Cortex of kidney (tissue), 1 donor: ENCODE measurements at places on chromosomes 11 and 22.

DNA sequence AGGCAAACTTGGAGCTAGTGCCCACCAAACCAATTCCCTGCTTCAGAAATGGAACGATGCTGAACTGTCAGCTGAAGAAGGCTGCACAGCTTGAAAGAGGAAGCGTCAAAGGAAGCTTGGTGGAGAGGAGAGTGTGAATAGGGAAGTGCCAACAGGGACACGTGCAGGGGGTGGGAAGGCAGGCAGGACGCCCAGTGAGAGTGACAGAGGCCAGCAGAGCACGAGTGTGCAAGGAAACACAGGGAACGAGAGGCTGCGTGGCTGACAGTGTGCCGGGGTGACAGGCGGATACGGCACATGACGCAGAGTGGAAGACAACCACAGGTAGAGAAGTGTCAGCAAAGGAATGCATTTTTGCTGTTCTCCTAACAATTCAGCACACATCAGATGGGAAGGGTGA lies 196.4 kb downstream of the LARGE1 start:
- no peak for DNase-seq

- DNase-seq, result no peak
Measured at GRCh38 chr11:66856496-66857233, at the start of gene LRFN4. Gene LRFN4, plus strand, starts transcription at chr11:66857064. Its CDS starts 681 bp downstream, at chr11:66857745.

DNA sequence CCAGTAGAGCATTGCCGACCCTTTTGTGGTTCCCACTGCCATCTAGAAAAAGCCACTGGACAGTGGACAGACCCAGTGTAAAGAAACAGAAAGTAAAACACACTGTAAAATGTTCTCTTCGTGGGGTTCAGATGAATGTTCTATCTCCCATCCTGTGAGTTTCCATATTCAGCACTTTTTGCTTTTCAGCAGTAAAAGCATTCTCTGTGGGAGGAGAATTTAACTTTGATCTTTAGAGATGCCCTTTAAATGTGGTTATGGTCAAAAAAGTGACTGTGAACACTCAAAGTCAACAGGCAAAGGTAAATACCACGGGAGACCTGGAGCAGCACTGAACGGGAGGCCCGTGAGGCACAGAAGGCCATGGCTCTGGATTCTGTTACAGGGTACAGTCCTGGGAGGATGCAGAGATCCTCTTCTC lies 53.9 kb downstream of the FLI1 start:
- no peak for DNase-seq

GRCh38 chr11:1994121-1994520 lies 3.5 kb downstream of the H19 start:
- DNase-seq, result no peak

GRCh38 chr11:130194241-130195023 lies 34.9 kb downstream of the ST14 start:
- DNase-seq, result no peak

DNA sequence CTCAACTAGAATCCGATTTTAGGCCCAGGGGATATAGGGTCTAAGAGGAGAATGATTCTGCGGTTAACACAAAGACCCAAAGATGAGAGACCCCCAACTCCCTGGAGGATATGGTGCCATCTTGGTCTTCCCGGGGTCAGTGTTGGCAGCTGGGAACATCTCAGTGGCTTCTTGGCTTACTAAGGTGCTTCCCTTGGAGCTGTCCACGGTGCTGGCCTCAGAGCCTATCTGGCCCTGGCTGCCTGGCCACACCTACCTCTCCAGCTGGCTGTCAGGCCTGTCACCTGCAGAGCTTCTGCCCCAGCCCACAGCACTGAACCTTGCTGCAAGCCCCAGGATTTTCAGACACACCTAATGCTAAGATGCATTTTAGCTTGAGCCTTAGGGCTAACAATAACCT lies 70.7 kb upstream of the THY1 start:
- no peak for DNase-seq

DNA sequence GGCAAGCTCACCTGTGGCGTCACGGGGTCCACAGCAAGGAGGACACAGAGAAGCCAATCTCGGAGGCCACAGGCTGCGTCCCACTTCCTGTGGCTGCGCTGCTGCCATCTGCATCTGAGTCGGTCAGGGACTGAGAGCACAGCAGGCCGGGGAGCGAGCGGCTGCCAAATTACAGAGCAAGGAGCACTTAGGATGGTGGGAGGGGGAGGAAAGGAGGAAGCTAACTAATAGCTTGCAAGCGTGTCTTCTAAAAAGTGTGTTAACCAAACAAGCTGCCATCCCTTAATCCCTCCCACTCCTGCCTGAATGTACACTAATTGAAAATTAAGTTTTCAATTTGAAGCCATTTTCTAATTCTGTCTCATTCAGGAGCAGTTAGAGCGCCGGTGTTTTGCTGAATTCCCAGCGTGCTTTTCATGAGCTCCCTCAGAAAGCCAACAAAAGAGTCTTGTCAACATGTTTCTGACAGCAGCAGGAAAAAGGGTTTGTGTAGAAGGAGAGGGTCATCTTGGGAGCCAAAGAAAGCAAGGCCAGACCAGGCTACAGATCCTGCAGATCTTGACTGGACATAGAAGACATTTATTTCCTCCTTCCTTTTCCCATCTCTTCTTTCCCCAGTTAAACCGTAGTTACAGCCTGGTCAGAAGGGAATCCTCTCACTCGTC lies 42.4 kb upstream of the API5 start:
- no peak for DNase-seq

DNA sequence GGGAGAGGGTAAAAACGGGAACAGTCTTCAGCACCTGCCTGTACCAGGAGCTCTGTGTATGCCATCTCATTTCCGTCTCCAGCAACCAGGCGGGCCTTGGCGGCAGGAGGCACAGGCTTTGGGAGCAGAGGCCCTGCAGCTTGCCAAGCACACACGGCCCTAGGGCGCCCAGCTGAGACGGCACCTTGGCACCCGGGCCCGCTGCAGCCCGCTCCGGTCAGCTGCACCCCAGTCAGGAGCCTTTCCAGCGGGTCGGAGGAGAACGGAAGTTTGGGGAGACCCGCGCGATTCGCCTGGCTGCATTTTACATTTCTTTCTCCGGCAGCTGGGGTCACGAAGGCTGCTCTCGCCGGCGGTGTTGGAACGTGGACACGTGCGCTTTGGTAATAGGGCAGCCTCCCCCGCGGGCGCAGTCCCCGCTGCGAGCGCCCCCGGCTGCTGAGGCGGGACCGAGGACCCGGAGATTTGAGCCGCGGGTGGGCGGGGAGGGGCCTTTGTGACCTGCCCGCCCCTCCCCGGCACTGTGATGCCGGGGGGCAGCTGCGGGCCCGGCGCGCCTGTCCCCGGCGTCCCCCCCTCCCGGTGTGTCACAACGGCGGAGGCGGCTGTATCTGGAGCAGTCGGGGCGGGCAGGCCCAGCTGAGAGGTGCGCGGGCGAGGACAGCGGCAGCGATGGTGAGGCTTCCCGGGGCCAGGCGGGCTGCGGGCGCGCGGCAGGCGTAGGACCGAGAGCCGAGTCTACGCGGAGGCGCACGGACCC lies at the start of gene TUBA8:
Gene TUBA8, plus strand, starts transcription at position 616 of the 760 bp plus-strand sequence. Its CDS starts 57 bp downstream, at position 673.
- no peak for DNase-seq

GRCh38 chr11:59802639-59803176 lies 7.9 kb downstream of the MRPL16 start:
- DNase-seq, result no peak

DNA sequence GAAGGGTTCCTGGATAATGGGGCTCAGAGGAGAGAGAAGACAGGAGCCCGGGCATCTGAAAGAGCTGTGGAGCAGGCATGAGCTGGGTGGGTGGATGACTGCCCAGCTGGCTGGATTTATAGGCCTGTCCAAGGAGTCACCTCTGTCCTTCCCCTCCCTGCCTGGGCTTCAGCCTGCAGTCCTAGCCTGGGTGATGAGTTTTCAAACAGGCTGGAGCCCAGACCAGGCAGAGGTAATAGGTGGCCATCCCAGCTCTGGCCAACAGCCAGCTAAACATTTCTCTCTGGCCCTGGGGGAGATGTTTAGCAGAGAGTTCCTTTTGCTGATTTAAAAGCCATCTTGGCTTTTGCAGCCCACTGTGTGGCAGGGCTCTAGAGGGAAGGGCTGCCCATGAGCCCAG lies 5.4 kb downstream of the C11orf96 start:
- DNase-seq, result no peak

GRCh38 chr22:23904573-23905254 lies 10.5 kb downstream of the MIF start:
- no peak for DNase-seq

- DNase-seq, result no peak
Measured at GRCh38 chr11:86360775-86361395, 13.8 kb upstream of the CCDC81 start.

- no peak for DNase-seq
Measured at GRCh38 chr11:42319921-42320320, 860.5 kb upstream of the LRRC4C start.

- DNase-seq, result no peak
Measured at GRCh38 chr22:43300891-43301676, 42.1 kb downstream of the SCUBE1 start.
